ENCODE measurements at places on chromosomes 7 and 10.

GRCh38 chr7:96837593-96837992 lies 127.9 kb upstream of the SEM1 start:
- peak; percentile 14 for DNase-seq

DNA sequence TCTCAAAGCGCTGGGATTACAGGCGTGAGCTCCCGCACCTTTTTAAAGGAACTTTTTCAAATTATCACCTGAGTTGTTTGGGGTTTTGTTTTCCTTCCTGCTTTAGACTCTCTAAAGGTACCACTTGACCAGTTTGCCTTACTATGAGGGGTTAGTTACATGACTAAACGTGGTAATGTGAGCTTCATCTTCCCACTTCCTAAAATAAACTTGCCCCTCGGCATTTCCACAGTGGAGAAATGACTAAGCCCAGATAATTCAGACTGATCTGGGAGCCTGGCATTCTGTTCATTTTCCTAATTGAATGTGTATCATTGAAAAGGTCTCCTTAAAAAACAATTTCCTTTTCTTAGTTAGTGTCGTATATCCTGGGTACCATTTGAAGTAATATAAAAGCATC lies 163.4 kb downstream of the PLXDC2 start:
- DNase-seq: no peak

DNA sequence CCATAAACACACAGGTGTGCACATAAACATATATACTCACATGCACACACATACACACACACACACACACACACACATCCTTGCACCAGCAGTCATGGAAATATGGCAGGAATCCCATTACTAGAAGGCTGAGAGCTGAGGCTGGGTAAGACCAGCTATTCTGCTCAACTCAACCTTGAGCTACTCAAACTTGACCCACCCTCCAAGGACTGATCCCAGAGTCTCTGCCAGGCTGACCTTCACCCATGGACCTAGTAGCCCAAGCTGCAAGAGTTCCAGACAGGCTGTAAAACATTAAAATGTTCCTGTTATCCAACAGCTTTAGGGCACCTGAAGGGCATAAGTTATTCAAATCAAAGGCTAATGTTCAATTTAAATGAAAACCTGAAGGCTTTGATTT lies 134.6 kb downstream of the FRMD4A start:
- DNase-seq: no peak

GRCh38 chr10:5945561-5946418 lies 31.6 kb downstream of the IL15RA start:
- no peak for DNase-seq

DNA sequence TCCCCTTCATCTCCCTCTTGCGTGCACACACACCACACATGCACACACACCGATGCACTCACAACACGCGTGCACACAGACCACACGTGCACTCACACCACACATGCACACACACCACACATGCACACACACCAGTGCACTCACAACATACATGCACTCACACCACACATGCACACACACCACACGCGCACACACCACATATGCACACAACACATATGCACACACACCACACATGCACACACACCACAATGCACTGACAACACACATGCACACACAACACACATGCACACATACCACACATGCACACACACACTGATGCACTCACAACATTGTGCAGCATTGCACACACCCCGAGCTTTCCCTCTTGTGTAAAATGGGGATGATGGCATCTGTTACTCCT lies 68.1 kb downstream of the TRRAP start:
- no peak for DNase-seq
